ENCODE measurements at places on chromosomes 3 and 15.

- no peak for DNase-seq
Measured at GRCh38 chr3:126342211-126342610, 15.0 kb downstream of the KLF15 start.

DNA sequence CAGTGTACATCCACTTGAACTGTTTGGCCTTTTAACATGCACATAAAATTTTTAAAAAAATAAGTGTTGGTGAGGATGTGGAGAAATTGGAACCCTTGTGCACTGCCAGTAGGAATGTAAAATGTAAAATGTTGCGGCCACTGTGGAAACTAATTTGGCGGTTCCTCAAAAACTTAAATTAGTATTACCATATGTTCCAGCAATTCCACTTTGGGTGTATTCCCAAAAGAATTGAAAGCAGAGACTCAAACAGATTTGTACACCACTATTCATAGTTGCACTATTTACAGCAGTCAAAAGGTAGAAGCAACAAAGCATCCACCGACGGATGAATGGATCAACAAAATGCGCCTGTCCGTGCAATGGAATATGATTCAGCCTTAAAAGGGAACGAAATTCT, 55.2 kb upstream of the SEC61A1 start:
- DNase-seq = no peak

GRCh38 chr3:48565591-48566400, 2.2 kb upstream of the UCN2 start:
- no peak for DNase-seq

- DNase-seq = no peak
Measured at GRCh38 chr3:50612234-50612882, 784 bp upstream of the CISH start.

- no peak for DNase-seq
Measured at GRCh38 chr15:58565619-58566018, 133.8 kb downstream of the LIPC start.

DNA sequence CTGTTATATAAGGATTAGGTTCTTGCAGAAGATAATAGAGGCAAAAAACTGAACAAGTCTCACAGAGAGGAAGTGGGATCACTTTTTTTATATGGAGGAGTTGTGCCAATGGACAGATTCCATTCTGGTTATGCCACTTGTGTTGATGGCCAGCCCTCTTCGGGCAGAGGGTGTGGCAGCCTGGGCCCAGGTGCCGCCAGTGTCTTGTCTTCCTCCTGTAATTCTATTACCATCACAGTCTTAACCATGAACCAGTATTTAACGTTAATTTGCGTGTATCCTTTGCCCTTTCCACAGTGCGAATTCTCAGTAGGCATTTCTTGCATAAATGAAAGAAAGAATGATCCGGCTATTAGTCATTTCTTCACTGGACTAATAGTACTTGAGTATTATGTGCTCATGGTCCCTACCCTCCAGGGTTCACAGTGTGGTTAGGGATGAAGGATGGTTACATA, 7.0 kb upstream of the USP4 start:
- no peak for DNase-seq

DNA sequence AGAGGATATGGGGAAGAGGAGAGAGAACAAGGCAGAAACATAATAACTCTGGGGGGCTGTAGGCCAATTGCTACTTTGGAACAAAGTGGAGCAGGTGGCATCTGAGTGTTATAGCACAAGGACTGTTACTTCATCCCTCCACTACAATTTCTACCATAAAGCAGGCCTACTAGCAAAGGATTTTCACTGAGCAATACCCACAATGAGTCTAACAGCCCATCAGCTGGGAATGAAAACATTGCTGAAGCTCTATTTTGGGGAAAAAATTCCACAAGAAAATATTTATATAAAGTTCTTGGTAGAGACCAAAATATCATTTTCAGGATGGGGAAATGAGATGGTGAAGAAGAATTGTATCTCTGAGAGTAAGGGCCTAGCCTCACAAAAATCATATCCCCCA, 3.6 kb upstream of the SHC4 start:
- DNase-seq = no peak

- no peak for DNase-seq
Measured at GRCh38 chr3:183185696-183186095, 23.2 kb upstream of the LAMP3 start.

GRCh38 chr3:176505878-176506621, 691.2 kb downstream of the TBL1XR1 start:
- DNase-seq = no peak

DNA sequence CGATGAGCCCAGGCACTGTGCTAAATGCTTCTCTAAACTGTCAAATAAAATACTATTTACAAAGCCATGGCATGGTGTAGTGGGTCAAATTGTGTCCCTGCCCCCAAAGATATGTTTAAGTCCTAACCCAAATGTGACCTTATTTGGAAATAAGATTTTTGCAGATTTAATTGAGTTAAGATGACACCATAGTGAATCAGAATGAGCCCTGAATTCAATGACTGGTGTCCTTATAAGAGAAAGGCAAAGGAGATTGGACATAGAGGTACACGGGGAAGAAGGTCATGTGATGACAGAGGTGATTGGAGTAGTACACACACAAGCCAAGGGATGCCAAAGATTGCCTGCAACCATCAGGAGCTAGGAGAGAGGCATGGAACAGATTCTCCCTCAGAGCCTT, 121.6 kb upstream of the VEPH1 start:
- DNase-seq = no peak

DNA sequence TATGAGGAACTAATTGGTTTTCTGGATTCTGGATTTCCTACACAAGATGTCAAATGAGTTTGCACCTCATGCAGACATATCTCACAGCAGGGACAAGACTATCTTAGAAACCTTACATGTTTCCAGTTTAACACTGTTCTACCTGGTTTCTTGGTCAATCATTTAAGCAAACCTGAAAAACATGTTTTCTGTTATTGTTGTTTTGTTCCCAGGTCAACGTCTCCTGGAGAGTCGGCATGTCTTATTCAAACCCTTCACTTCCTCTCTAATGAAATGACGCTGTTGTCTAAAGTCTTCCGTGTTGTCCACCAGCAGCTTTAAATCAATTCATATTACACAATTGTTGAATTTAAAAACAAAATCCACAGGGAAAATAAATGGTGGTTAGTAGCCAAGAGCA, 150.9 kb downstream of the CNTN3 start:
- no peak for DNase-seq

DNA sequence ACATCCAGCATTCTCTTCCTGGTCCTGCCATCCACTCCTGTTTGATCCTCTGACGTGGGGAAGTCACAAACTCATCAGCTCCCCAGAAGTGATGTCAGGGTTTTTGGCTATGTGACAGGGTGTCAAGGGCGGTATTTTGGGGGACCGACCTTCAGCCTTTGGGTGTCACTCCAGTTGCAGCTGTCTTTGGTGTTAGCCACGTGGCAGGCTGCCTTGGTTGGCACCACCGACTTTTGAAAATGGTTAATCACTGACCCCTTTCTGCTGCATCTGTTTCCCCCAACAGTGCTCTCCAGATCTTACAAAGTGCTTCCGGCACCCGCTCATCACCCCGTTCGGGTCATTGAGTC, 86.6 kb downstream of the TRAK1 start:
- no peak for DNase-seq

DNA sequence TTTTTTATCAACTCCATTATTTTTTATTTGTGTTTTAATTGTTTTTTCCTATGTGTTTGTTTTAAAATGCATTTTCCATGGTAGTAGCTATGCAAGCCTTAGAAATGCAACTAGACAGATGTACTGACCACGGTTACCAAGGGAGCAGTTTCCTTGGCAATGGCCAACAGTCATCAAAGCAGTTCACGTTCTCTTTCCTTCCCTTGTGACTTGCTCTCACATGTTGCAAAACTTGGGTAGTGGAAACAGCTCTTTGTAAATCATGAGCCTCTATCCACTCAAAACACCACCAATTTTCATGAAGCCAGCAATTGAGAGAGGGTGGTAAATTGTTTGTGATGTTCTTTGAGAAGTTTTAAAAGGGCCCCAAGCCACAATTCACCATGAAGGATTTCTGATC, 499.4 kb upstream of the MDFIC2 start:
- DNase-seq = no peak

DNA sequence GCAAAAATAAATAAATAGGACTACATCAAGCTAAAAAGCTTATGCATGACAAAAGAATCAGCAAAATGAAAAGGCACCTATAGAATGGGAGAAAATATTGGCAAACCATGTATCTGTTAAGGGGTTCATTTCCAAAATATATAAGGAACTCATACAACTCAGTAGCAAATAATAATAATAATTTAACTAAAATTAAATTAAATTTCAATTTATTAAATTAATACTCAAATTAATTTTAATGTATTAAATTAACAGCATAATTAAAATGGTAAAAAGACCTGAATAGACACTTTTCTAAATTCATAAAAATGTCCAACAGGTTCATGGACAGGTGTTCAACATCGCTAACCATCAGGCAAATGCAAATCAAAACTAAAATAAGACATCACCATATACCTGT, 34.0 kb upstream of the THBS1 start:
- no peak for DNase-seq

- DNase-seq = no peak
Measured at GRCh38 chr3:77690284-77690845, 650.5 kb downstream of the ROBO2 start.

GRCh38 chr15:56252386-56252785, 8.7 kb upstream of the RFX7 start:
- no peak for DNase-seq

DNA sequence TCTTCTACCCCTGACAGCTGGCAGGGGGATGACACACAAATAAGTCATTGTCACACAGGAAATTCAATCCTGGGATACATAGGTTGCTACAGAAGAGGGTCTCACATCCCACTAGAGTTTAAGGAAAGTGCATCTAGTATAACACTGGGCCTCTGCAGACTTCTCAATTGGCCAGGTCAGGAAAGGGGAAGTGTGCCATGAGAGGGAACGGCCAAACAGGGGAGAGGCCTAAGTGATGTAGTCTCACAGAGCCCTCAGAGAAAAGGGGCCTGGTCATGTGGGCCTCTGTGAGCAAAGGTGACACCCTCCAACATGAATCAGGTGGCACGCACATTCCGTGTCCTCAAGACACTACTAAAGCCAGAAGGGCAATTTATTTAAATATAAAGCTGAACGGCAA, 11.2 kb downstream of the ZXDC start:
- DNase-seq = no peak
